ENCODE measurements at places on chromosomes 5 and 9.

GRCh38 chr5:96874631-96875030 lies 1.7 kb upstream of the ERAP2 start:
- DNase-seq = no peak

DNA sequence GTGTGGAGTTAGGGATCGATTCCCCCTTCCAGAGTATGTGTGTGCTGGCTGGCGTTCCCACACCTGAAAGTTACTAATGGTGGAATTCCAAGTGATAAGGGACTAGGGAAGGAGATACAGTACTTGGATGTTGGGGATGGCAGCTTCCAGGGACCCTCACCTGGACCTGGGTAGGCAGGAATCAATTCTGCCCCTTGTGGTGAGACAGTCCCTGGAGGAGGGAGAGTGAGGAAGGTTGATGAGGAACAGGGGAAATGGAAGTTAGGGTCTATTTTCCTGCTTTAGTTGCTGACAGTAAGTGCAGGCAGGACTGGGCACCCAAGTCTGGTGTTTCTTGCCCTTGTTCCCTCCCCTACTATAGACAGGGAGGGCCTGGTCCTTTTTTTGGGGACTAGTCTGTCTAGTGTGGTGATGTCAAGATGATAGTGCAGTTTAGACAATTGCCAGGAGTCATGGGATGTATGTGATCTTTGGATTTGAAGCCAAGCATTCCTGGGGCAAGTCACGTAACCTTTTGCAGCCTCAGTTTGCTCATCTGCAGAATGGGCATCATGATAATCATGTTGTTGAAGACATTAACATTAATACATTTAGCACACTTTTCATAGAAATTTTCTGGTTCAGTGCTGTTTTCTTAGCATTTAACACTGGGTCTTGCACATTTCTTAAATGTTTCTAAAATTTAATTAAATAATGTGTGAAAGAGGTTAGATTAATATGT lies 51.7 kb downstream of the DAB2IP start:
- DNase-seq = no peak

GRCh38 chr5:59130431-59130830 lies 547.6 kb downstream of the RAB3C start:
- DNase-seq = no peak

DNA sequence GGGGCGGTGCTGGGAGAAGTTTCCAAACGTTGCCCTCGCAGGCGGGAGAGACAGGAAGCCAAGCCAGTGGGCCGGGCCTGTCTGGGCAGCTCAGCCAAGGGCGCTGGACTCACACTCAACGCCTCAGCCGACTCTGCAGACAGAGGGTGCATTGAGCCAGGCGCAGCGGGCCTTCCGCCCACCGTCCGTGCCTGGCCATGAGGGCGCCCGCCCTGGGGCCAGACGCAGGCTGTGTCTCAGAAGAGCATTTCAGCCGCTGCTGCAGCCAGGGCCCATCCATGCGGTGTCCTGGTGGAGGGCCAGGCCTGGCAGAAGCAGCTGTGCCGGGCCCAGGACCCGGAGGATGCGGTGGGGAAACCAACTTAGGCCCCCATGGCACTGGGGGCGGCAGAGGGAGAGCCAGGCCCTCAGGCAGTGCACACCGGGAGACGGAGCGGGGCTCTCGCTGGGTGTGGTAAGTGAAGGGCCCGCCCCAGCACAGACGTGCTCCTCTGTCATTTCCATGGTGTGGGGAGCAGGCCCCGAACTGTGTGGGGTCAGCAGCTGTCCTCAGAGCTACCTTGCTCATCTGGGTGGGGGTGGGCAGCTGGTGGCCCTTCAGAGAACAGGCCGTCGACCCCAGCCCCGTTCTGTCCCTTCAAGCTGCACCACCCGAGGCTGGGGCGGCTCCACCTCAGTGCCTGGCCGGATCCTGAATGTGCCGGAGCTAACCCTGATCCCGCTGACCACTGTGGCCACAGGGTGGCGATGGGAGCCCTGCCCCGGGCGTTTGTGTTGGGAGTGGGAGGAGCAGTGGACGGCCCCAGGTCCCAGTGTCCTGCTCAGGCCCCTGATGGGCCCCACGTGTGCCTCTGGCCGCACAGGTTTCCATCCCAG lies 18.0 kb downstream of the DNLZ start:
- DNase-seq = no peak

GRCh38 chr5:37838933-37839341 lies 904 bp downstream of the GDNF start:
- no peak for DNase-seq

DNA sequence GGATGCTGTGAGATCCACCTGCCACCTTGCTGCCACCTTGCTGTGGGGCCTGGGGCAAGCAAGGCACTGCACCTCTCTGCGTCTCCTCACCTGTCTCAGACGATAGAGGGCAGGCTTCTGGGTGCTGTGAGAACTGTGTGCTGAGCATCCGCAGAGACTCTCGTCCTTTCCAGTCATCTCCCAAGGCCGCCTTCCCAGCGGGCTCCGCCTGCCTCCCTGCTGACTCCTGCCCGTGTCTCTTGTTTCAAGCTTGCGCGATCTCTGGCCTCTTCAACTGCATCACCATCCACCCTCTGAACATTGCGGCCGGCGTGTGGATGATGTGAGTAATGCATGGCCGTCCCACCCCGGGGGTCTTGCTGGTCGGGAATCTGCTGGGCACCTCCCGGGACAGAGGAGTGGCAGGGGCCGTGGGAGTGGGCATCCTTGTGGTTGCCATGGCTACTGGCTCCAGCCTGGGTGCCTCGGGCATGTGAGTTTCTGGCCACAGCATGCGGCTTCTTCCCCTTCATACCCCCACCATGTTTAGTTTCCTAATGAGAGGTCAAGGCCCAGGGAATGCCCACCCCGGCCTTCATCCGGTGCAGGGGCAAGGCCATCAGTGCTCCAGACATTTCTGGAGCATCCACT lies 3.6 kb downstream of the CACFD1 start:
- DNase-seq = no peak

GRCh38 chr5:115838885-115839518 lies 2.4 kb downstream of the ATG12 start:
- peak; percentile 74 for DNase-seq

GRCh38 chr5:131634666-131634995 lies 398 bp downstream of the RAPGEF6 start:
- no peak for DNase-seq

- peak; percentile 48 for DNase-seq
Measured at GRCh38 chr9:134317400-134317789, 8.9 kb upstream of the RXRA start.

GRCh38 chr9:91734371-91734981 lies 215.6 kb downstream of the ROR2 start:
- DNase-seq = peak; percentile 51

GRCh38 chr5:78597068-78597973 lies 51.3 kb downstream of the LHFPL2 start:
- no peak for DNase-seq

GRCh38 chr9:12185856-12186255 lies 507.3 kb upstream of the TYRP1 start:
- no peak for DNase-seq

DNA sequence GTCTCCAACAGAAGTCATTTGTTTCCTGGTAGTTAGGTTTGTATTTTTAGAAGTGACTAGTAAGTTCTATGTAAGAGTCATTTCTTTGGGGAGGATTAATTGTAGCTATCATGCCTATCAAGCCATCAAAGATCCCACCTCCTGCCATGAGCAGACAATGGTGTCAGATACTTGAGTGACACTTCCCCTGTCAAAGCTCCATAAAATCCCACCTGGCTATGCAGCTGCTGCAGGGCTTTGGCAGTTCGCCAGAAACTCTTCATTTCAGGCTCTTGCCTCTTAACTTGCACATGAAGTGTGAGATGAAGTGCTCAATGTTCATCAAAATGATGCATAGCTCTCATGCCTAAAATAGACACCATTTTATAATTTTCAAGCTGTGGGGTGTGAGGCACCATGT lies 312.1 kb downstream of the CDH12 start:
- DNase-seq = no peak

DNA sequence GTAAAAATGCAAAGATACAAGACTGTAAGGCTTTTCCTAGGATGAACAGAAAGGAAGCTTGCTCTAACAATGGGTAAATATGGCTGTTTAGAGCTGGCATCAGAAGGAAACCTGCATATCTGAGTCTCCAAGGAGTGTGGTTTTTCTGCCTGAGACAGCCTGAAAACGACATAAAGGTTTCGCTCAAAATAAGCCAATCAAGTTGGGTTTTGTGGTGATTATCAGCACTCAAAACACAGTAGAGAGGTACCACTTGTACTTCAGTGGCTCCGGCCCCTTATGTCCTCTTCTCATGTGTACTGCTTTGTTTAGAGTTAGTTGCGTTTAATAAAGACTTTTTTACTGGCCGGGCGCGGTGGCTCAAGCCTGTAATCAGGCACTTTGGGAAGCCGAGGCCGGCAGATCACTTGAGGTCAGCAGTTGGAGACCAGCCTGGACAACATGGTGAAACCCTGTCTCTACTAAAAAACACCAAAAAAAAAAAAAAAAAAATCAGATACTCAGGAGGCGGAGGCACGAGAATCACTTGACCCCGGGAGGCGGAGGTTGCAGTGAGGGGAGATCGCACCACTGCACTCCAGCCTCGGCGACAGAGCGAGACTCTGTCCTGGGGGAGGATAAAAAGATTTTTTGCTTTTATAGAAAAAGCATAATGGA lies 39.4 kb downstream of the KLF9 start:
- no peak for DNase-seq

- peak; percentile 47 for DNase-seq
Measured at GRCh38 chr9:97987487-97987886, 4.3 kb downstream of the ANP32B start.

GRCh38 chr9:96015876-96016686 lies 140.6 kb downstream of the ERCC6L2 start:
- no peak for DNase-seq

DNA sequence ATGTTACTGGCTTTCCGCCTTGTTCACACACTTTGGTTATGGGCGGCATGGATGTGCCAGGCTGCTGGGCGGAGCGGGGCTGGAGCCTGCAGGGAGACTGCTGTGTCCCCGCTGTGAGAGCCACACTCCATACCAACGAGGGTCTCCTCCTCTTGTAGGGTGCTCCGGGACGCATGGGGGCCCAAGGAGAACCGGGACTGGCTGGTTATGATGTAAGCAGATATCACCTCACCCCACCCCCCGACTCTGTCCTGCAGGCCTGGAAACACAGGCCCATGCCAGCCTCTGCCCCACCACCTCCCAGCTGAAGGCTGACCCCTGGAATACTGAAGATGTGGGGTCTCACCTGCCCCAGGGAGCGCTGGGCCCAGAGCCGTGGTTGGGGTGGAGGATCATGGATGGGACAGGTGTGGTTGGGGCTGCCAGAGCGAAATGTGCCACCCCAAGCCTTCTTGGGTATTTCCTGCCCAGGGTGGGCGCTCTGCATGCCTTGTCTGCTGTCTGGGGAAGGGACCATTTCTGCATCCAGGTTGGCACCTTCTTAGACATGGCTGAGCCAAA lies 39.3 kb upstream of the ORM1 start:
- no peak for DNase-seq

GRCh38 chr9:16312962-16313546 lies 557.4 kb downstream of the BNC2 start:
- no peak for DNase-seq

GRCh38 chr5:102874054-102874453 lies 118.9 kb downstream of the PAM start:
- DNase-seq = no peak

GRCh38 chr5:15304066-15304731 lies 195.8 kb upstream of the FBXL7 start:
- no peak for DNase-seq

GRCh38 chr5:32709750-32710549 lies 1.2 kb upstream of the NPR3 start:
- DNase-seq = peak; percentile 14

- DNase-seq = peak; percentile 59
Measured at GRCh38 chr9:110255463-110256379, 586 bp downstream of the TXN start.

DNA sequence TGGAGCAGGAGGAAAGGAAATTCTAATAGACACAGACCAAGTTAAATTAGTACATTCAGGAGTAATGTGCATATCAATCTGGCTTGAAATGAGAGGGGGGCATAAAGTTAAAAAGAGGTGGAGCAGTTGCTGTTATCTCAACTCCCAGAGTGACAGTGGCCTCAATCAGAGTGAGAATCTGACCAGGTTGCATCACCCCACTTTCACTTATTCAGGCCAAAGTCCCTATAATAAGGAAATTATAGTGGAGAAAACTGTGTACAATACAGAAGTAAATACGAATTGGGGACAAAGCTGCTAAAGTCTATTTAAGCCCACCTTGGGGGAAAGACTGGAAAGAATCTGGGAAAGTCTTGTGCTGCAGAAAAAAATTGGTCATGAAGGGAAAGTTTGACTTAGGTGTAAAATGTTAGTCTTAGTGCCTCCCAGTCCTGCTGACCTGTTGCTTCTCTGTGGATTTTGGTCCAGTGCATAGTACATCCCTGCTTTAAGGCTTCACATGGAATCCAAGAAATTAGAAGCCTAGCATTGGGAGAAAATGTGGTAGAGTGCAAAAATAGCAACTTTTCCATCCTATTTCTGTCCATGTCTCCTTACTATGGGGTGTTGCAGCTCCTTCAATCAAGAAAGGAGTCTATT lies 27.9 kb downstream of the MROH2B start:
- DNase-seq = no peak
